Neural progenitor cell (in vitro differentiated cells): ENCODE measurements at places on chromosomes 5 and 9. TPM values are rescaled to one million over a fixed set of nuclear protein-coding genes. Genes with fewer than 3 reads are reported as not detected.

SCGB3A2 gene
- not detected in 2 replicates for total RNA-seq

LTC4S gene
- 0.81 TPM in 1 of 2 replicates, not detected in the other for total RNA-seq

SLC24A2 gene
- total RNA-seq = 0.43 and 0.46 TPM in 2 replicates

MYMK gene
- not detected in 2 replicates for total RNA-seq

SNCB gene
- 1.1 TPM in 1 of 2 replicates, not detected in the other for total RNA-seq

ELAVL2 gene
- total RNA-seq = 17.1 and 21.1 TPM in 2 replicates

PCDHGB4 gene
- total RNA-seq = 10.4 and 14.9 TPM in 2 replicates

BTNL8 gene
- total RNA-seq = 0.22 and 0.34 TPM in 2 replicates

NUTM2F gene
- total RNA-seq = 0.22 TPM in 1 of 2 replicates, not detected in the other

CDX1 gene
- not detected in 2 replicates for total RNA-seq

CBY3 gene
- not detected in 2 replicates for total RNA-seq

DNA sequence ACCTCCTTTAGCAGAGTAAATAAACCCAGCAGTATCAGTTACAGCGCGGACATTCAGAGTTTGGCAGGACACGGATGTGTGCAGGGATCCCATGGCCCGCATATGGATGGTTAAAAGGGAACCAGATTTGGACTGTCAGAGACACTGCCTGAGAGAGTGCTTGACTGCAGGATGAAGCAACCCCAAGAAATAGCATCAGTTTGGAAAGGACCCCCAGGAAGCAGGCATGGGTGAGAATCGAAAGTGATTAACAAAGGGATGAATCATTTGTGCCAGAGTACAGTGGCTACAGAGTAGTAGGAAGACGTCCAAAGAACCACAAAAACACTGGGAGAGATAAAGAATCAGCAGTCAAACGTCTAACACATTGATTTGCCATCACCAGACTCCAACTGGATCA, 5.5 kb downstream of the C7 start:
- no peak for DNase-seq
- H3K27ac ChIP-seq = no peak overlapping the region
- H3K4me3 ChIP-seq = no peak overlapping the region
- H3K27me3 ChIP-seq = no peaks in the 10 kb centered on the region
- H3K4me1 ChIP-seq = peaks cover 16% of the 10 kb centered on the region

- H3K4me3 ChIP-seq = peak overlapping the region; percentile 99
- no peaks in the 10 kb centered on the region for H3K27me3 ChIP-seq
- peak; percentile 18 for DNase-seq
Observed at GRCh38 chr5:141617682-141618029, 1.1 kb downstream of the DIAPH1 start.

- peaks cover 47% of the 10 kb centered on the region for H3K4me1 ChIP-seq
- no peak overlapping the region for H3K27ac ChIP-seq
- H3K27me3 ChIP-seq = no peaks in the 10 kb centered on the region
- H3K36me3 ChIP-seq = no peaks in the 10 kb centered on the region
Observed at GRCh38 chr9:123927625-123928532, 2.0 kb downstream of the DENND1A start.

DNA sequence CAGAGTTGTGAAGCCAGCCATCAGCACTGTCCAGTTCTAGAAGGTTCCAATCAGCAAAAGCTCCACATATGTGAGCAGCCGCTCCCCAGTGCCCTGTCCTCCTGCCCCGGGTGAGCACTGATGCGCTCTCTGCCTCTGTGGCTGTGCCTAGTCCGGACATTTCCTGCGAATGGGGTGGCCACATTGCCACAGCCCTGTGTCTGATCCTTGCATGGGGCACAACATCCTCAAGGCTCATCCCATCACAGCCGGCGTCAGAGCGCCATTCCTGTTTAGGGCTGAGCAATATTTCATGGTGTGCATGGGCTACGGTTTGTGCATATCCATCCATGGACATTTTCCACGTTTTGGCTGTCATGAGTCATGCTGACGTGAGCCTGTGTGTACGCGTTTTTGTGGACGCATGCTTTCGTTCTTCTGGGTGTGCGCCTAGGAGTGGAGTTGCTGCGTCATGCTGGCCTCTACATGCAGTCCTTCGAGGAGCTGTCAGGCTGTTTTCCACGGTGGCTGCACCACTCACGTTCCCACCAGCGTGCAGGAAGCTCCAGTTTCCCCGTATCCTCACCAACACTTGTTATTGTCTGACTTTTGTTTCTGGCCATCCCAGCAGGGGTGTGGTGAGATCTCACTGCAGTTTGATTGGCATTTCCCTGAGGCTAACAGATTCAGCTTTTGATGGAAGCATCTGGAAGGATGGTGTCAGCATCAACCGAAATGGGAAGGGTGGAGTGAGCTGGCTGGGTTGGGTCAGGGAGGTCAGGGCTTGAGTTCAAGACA, 9.7 kb upstream of the SLC6A18 start:
- no peak overlapping the region for H3K27ac ChIP-seq
- H3K4me3 ChIP-seq = no peak overlapping the region
- no peaks in the 10 kb centered on the region for H3K36me3 ChIP-seq
- no peak for DNase-seq
- no peaks in the 10 kb centered on the region for H3K27me3 ChIP-seq
- H3K4me1 ChIP-seq = no peaks in the 10 kb centered on the region

DNA sequence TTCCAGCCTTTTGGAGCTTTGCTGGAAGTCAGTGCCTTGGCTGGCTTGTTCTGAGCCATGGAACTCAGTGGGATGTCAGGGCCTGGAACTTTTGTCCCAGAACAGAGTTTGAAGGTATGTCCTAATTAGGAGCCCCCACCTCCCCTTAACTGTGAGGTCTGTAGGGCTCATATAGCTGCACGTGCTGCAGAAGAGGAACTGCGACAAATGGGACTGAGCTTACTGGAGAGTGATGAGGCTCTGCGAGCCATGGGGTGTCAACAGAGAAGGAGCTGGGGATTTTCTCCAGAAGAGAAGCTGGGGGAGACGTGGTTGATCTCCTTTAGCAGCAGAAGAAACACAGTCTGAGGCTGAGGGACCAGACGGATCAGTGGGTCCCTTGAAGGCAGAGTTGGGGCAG, 10.9 kb downstream of the TMEM8B start:
- H3K36me3 ChIP-seq = no peaks in the 10 kb centered on the region
- peaks cover 4% of the 10 kb centered on the region for H3K27me3 ChIP-seq
- DNase-seq = no peak
- H3K4me1 ChIP-seq = no peaks in the 10 kb centered on the region

GRCh38 chr5:106755789-106756188, 914.9 kb downstream of the EFNA5 start:
- H3K4me3 ChIP-seq = no peak overlapping the region
- H3K36me3 ChIP-seq = no peaks in the 10 kb centered on the region
- no peak for DNase-seq

DNA sequence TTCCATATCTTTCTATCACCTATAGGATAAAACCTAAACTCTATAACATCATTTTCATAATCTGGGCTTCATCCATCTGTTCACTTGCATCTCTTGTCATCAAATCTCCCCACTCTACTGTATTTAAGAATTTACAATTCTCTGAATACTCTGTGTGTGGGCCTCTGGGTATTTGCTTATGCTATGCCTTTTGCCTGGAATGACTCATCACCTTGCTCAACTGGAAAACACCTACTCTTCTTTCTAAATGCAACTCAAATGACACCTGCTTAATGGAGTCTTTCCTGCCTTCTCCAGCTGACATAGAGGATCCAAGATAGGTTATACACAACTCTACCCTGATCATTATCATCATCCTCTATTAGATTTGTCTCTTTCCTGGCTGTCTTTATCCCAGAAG, 421.7 kb downstream of the SPATA31D1 start:
- no peak overlapping the region for H3K27ac ChIP-seq
- no peaks in the 10 kb centered on the region for H3K36me3 ChIP-seq
- no peak for DNase-seq
- no peaks in the 10 kb centered on the region for H3K4me1 ChIP-seq
- H3K27me3 ChIP-seq = no peaks in the 10 kb centered on the region

DNA sequence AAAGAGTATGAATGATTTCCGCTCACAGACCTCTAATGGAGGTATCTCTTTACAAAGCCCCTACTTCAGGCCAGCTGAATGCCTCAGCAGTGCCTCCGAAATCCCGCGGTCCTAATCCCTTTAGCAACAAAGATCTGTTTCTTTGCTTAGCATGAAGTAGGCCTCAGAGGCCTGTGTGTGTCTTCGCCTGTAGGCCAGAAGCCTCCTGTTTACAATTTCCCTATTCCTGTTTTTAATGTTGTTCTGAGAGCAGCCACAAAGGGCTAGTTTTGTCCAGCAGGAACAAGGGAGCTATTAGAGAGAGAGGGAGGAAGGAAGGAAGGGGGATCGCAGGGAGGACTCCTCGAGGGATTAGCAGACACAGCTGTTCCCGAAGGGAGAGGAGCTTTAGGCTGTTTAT, 166.4 kb upstream of the SPRY4 start:
- DNase-seq = peak; percentile 95
- H3K4me1 ChIP-seq = peaks cover 27% of the 10 kb centered on the region
- peaks cover 90% of the 10 kb centered on the region for H3K27me3 ChIP-seq
- H3K4me3 ChIP-seq = no peak overlapping the region

DNA sequence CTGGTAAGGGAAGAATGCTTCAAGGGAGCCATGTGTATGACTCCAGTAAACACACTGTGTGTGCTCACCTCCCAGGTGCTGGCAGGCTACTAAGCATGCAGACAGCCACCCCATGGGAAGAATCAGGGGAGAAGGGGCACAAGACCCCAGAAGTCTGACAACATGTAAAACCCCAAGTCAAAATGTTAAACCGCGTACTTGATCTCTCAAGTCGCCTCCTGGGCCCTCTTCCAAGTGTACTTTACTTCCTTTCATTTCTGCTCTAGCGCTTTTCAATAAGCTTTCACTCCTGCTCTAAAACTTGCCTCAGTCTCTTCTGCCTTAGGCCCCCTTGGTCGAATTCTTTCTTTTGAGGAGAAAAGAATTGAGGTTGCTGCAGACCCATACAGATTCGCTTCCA, 31.3 kb downstream of the DAPK1 start:
- H3K27me3 ChIP-seq = no peaks in the 10 kb centered on the region
- no peak overlapping the region for H3K27ac ChIP-seq
- H3K36me3 ChIP-seq = no peaks in the 10 kb centered on the region
- peaks cover 22% of the 10 kb centered on the region for H3K4me1 ChIP-seq

DNA sequence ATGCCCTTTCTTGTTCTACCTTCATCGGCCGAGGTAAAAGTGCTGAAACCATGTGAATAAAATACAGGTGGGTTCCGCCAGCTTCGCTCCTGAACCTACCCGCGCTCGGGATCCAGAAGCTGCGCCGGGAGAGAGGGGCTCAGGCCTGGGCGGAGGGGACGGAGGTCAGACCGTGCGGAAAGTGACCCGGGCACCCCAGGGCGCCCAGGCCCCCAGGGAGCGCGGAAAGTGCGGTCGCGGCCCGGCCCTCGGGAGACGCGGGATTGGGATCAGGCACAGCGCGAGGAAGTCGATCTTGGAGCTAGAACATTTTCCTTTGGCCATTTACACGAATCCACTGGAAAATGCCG, 329 bp downstream of the SYK start:
- H3K4me1 ChIP-seq = peaks cover 7% of the 10 kb centered on the region
- no peak overlapping the region for H3K27ac ChIP-seq
- H3K36me3 ChIP-seq = no peaks in the 10 kb centered on the region
- H3K4me3 ChIP-seq = peak overlapping the region; percentile 56
- peak; percentile 20 for DNase-seq
- peaks cover 86% of the 10 kb centered on the region for H3K27me3 ChIP-seq

DNA sequence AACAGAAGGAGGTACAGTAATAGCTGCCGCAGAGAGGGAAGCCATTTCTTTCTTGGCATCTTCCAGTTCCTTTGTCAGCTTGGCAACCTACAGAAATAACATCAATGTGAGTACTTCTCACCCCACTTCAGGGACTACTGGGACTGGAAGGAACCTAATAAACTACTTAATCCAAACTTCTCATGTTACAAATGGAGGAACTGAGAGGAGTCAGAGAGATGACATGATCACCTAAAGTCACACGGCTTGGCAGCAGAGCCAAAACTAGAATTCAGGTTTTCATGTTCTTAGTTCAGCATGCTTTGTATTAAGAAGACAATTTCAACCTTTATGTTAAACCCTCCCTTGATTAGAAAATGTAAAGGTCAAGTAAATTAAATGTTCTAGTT, 44.7 kb downstream of the DIAPH1 start:
- H3K36me3 ChIP-seq = peaks cover 8% of the 10 kb centered on the region

DNA sequence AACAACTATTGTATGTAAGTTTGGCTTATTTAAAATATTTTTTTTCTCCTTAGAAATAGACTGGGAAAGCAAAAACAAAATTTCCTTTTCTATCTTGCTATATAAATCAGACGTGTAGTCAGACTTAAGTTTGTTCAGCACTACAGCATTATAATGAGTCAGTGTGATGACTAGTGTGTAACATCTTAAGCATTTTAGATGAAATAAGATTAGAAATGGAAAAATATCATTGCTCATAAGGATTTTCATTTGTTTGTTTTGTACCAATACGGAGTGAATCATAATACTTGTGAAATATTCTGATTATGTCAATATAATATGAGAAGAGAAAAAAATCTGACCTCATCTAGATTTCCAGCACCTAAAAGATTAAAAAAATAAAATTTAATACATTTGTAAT, 64.7 kb upstream of the RICTOR start:
- H3K4me3 ChIP-seq = no peak overlapping the region
- H3K27me3 ChIP-seq = no peaks in the 10 kb centered on the region
- no peaks in the 10 kb centered on the region for H3K4me1 ChIP-seq
- no peaks in the 10 kb centered on the region for H3K36me3 ChIP-seq
- DNase-seq = no peak

DNA sequence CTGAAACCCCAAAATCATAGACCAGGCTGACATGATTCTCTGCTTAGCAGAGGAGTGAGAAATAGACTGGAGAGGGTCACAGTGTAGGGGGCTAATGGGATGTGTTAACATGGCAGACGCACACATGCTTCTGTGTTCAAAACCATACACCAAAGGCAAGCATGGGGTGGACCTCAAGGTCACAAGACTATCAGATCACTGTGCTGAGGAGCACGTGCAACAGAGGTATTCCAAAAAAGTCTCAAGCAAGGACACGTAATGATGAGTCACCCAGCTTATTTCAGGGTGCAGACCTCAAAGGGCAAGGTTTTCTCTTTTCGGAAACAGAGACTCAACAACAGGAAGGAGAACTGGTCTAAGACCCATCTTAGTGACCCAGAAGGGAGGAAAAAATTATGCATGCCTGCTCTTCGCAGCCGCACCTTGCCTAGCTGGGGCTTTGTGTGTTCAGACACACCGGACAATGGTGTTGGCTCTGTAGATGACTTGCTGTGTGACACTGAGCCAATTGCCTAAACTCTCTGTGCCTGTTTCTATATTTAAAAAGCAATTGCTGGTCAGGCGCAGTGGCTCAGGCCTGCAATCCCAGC, 20.3 kb downstream of the WHRN start:
- no peak overlapping the region for H3K27ac ChIP-seq
- H3K36me3 ChIP-seq = no peaks in the 10 kb centered on the region
- no peak overlapping the region for H3K4me3 ChIP-seq
- no peak for DNase-seq

- H3K27ac ChIP-seq = no peak overlapping the region
- no peaks in the 10 kb centered on the region for H3K36me3 ChIP-seq
- H3K27me3 ChIP-seq = no peaks in the 10 kb centered on the region
- H3K4me3 ChIP-seq = no peak overlapping the region
- H3K4me1 ChIP-seq = no peaks in the 10 kb centered on the region
Observed at GRCh38 chr5:54556141-54556540, 38.6 kb downstream of the SNX18 start.

- H3K27ac ChIP-seq = no peak overlapping the region
- H3K4me1 ChIP-seq = peaks cover 32% of the 10 kb centered on the region
- DNase-seq = no peak
- no peaks in the 10 kb centered on the region for H3K27me3 ChIP-seq
- H3K36me3 ChIP-seq = no peaks in the 10 kb centered on the region
- no peak overlapping the region for H3K4me3 ChIP-seq
Observed at GRCh38 chr5:135221187-135221473, 177.9 kb downstream of the MACROH2A1 start.
